ENCODE measurements at places on chromosomes 12 and 14.

- no peak for DNase-seq
These were observed 9.2 kb upstream of the PPP1R13B start for GRCh38 chr14:103856607-103857006.

GRCh38 chr12:102976609-102977280 is 19.3 kb downstream of the ASCL1 start:
- no peak for DNase-seq

DNA sequence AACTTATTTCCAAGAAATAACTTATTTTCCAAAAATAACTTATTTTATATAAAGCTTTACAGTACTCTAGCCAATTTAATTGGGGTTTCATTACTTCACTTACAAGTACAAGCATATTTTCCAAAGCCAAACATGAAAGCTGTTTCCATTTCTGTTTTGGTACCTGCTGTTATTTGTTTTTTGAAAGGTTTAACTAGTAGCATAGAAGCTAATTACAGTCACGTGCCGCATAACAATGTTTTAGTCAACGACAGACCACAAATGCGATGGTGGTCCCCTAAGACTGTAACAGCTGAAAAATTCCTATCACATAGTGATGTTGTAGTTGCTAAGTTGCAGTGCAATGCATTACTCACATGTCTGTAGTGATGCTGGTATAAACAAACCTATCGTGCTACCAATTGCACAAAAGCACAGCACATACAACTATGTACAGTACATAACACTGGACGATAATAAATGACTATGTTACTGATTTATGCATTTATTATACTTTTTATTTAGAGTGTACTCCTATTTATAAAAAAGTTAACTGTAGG is 21.7 kb downstream of the PTPN21 start:
- no peak for DNase-seq

DNA sequence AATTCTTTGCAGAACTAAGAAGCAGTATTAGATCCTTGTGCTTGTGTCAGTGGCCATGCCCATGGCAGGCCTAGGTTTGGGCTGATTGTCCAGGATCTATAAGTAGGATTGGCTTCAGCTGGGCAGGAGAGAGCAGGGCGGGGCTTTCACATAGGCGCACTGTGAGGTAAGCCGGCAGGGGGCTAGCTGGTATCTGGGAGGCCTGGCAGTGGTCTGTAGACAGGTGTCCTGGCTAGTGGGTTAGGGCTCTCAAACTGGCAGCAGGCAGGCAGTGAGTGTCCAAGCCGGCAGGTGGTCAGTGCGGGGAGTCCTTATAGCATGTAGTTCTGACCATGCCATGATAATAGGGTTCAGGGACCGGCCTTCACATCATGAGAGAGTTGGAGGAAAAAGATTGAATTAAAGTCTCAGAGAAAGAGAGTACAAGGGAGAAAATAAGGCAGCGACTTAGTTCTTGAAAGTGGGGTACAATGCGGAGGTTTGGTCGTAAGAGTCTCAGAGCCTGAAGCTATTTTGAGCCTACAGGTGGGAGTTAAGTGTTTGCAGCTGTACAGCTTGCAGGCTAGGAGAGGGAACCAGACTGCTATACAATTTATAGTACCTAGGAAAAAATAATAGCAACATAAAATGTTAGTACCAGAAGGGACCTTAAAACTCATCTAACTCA is 137.4 kb downstream of the TPH2 start:
- no peak for DNase-seq

GRCh38 chr12:120529641-120530417 is 871 bp upstream of the COQ5 start:
- DNase-seq, result peak; percentile 21

GRCh38 chr14:31864937-31865855 is 211.9 kb upstream of the ARHGAP5 start:
- DNase-seq, result no peak

Measured in OCI-LY7 (cell line).